ENCODE measurements at places on chromosomes 11 and 22.

- peak; percentile 6 for DNase-seq
Observed at GRCh38 chr22:50444663-50445062, 30.2 kb downstream of the SBF1 start.

- peak; percentile 90 for DNase-seq
Observed at GRCh38 chr22:46754110-46754799, 8.2 kb upstream of the TBC1D22A start.

- DNase-seq = no peak
Observed at GRCh38 chr11:1036931-1037330, 413 bp upstream of the MUC6 start.

DNA sequence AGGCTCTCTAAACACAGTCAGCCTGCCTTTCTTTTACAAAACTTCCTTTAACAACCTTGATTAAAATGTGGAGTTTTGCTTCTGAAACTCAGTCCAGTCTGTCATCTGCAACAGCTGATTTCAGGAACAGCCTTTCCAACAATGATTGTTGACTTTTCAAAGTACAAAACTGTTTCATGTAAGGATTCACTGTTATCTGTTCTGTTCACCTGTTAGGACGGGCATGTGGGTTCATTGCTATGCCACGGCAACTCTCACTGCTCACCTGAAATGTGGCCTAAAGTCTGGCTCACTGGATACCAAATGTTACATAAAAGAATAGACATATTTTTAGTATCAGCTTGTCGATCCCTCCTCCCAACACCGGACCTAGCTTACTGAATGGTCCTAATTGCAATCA lies 242.8 kb downstream of the LUZP2 start:
- no peak for DNase-seq

- no peak for DNase-seq
Observed at GRCh38 chr11:46391578-46392420, at the start of gene CHRM4. Gene CHRM4, minus strand, starts transcription at chr11:46391776. Its CDS starts 5,219 bp downstream, at chr11:46386557.

All from HCT116 (cell line).